Stimulated activated naive CD4-positive, alpha-beta T cell treated with Interleukin-2 at 50 U/mL for 16 hours (primary cell): ENCODE measurements at places on chromosomes 3 and 15.
A peak's percentile ranks its signal among the peaks of the same experiment; 100 is the strongest.

DNA sequence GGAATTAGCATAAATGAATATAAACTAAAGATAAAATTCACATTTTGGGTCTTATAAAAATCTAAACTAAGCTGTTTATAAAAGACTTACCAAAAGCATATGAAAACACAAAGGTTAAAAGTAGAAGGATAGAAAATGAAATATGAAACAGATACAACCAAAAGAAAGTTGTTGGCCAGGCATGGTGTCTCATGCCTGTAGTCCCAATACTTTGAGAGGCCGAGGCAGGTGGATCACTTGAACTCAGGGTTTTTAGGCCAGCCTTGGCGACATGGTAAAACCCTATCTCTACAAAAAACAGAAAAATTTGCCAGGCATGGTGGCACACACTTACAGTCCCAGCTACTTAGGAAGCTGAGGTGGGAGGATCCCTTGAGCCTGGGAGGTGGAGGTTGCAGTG lies 51.0 kb downstream of the CPA3 start:
- no peak for DNase-seq

- no peak for DNase-seq
Observed at GRCh38 chr3:197376020-197376419, 77.6 kb upstream of the DLG1 start.

DNA sequence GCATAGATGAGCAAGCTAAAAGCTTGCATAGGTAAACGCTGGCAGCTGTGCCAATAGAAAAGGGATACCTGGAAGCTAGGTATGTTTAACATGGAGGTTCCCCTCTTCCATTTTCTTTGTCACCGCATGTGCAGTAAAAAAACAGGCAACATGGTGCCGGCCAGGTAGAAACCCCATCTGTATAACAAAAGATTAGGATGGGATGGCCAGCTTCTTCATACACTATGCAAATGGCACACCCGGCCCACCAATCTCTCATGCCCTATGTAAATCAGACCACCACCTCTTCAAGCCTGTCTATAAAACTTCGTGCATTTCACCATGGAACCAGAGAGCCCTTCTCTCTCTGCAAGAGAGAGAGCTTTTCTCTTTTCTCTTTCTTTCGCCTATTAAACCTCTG lies 224.3 kb upstream of the P2RY1 start:
- DNase-seq, result no peak

GRCh38 chr15:40332113-40332781 lies 8.5 kb downstream of the CCDC9B start:
- no peak for DNase-seq

- no peak for DNase-seq
Observed at GRCh38 chr15:40877694-40878093, 3.7 kb upstream of the RHOV start.

GRCh38 chr15:90316139-90316538 lies 35.9 kb upstream of the ZNF774 start:
- DNase-seq, result no peak

- DNase-seq, result no peak
Observed at GRCh38 chr3:20047341-20047779, 7.1 kb downstream of the KAT2B start.

DNA sequence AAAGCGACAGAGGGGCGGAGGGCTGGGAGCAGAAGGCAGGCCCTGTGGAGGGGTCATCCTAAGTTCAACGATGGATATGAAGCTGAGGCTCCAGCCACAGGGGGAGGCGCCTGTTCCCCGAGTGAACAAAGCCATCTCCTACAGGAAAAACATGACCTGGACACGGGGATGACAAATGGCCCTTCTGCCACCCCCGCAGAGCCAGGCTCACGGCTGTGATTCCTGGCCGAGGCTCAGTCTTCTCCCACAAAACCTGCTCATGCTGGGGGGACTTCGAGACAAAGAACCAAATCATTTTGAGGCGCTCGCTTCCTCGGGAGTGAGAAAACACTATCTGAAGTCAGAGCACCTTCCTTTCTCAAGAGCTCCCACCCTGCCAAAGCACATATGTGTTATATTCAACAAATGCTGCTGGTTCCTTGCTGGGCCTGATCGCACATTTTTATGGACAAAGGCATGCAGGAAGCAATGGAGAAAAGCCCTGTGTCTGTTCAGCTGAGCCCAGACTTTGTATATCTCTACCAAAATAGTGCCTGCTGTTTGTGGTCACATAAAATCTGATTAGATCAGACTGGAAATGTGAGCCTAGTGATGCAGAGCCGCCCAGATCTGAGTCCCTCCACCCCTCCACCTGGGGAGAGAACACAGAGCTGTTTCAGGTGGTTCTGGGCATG lies 5.6 kb downstream of the RBP1 start:
- no peak for DNase-seq

DNA sequence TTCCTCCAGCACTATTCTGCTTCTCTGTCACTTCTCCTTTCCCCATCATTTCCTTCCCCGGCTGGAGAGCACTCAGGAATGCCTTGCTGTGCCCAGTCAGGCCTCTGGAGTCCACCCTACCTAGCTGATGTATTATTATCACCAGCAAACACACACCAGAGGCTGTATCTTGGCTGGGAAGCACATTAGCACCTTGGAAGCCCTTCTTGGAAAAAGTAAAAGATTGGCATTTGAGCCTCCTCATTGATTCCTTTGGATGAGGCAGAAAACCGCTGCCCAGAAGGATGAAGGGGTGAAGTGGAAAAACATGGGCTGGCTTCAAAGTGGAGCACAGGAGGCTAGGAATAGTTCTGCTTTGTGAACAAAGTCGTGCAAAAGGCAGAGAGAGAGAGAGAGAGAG lies 244.3 kb downstream of the RPLP1 start:
- DNase-seq, result no peak

DNA sequence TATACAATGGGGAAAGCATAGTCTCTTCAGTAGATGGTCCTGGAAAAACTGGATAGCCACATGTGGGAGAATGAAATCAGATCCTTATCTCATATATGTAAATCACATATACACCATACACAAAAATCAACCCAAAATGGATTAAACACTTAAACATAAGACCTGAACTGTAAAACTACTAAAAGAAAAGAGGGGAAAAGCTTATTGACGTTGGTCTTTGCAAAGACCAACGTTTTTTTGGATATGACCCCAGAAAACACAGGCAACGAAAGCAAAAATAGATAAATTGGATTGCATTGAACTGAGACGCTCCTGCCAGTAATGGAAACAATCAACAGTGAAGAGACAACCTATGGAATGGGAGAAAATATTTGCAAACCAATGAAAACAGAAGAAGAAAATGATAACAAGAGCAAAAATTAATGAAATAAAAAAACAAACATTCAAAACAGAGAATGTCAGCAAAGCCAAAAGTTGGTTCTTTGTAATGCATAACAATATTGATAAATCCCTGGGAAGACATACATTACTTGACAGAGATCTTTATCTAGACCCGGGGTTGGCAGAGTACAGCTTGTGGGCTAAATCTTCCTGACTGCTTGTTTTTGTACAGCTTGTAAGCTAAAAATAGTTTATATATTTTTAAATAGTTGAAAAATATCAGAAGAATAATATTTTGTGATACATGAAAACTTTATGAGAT lies 86.9 kb downstream of the NEO1 start:
- no peak for DNase-seq

DNA sequence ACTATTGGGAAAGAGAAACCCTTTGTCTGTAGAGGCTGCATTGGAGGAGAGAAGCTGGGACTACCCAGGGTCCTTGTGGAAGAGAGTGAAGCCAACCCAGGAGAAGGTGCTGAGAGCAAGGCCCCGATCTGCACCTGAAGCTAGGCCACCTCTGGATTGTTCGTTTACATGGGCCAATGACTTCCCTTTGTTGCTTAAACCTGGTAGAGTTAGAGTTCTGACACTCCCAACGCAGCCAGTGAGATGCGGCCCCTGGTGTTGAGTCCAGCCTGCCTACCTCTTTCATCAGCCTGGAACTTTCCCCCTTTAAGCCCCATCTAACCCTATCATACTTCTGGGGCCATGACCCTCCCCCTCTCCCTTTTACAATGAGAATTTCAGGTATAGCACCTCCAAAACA lies 30.8 kb downstream of the CCDC13 start:
- DNase-seq, result no peak

- no peak for DNase-seq
Observed at GRCh38 chr3:136731274-136731884, 20.8 kb downstream of the STAG1 start.

- DNase-seq, result no peak
Observed at GRCh38 chr15:42798802-42799201, 61.9 kb upstream of the CDAN1 start.

DNA sequence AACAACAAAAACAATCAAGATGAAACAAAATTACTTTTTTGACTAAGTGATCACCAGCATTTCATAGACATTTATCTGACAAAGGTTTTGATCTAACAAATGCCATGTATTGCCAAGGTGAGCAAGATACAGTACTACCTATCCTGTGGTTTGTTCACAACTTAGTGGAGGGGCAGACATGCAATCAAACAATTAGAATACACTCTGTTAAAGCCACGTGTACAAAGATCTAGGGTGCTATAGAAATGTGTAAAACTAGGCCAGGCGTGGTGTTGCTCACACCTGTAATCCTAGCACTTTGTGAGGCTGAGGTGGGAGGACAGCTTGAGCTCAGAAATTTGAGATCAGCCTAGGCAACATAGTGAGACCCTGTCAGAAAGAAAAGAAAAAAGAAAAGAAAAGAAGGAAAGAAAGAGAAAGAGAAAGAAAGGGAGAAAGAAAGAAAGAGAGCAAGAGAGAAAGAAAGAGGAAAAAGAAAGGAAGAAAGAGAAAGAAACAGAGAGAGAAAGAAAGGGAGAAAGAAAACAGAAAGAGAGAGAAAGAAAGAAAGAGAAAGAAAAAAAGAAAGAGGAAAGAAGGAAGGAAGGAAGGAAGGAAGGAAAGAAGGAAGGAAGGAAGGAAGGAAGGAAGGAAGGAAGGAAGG lies 1.4 kb upstream of the TRIM69 start:
- no peak for DNase-seq

GRCh38 chr3:132004571-132004970 lies 30.2 kb downstream of the CPNE4 start:
- no peak for DNase-seq

DNA sequence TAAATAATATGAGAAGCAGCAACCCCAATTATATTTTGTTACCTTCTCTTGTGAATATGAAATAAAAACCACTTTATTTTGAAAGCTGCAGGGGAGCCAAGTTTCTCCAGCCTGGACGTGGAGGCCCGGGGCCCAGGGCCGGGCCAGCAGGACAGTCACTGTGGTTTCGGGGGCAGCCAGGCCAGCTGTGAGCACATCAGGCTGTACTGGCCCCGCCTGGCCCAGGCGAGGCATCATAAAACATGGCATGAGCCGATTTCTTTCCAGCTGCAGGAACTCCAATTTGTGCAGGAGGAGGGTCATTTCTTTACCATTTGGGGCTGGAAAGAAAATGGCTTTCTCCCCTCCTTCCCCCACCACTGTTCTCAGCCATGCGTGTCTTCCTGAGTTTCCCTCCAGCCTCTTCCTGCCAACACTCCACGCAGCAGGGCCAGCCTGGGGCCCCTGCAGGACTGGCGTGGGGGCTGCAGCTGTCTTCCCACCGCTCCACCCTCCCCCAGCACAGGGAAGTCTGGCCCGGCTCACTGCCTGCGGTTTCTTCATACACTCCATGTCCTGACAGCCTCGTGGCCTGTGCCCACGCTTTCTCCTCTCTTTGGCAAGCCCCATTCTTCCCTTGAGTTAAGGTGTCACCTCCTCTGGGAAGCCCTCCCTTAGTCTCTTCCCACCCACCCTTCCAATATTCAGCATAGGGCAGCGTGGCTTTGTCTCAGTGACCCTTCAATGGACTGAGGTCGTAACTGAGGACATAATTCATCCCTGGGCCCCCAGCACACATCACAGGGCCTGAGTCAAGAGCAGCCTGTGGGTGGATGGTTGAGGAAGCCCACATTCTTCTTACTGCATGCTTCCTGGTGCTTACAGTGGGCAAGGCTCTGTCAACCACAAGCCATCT lies 135.8 kb downstream of the CHSY1 start:
- no peak for DNase-seq

GRCh38 chr3:135199137-135199536 lies 404.1 kb downstream of the EPHB1 start:
- DNase-seq, result no peak

DNA sequence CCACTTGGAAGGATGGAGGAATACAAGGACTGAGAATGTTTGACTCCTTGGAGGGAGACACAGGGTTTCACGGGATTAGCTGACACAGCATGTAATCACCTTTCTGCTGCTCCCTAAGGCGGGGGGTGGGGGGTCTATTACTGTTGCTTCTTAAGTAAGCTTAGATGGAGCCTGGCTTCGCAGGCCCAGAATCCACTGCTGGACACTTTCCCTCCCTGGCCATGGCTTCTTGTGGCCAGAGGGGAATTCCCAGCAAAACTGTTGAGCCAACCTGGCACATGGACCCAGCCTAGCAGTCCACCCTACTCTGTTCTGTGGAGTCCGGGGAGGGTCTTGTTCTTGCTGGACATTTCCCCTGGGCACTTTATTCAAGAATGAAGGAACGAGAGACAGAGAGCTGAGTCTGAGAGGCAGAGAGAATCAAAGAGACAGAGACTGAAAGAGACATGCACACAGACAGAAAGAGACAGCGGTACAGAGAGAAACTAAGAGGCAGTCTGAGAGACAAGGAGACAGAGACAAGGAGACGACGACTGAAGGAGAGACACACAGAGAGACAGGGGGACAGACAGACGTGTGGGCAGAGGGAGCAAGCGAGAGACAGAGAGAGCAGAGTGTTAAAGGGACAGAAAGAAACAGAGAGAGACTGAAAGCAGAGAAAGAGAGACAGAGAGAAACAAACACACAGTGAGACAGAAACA lies 55.6 kb upstream of the DLG1 start:
- no peak for DNase-seq

DNA sequence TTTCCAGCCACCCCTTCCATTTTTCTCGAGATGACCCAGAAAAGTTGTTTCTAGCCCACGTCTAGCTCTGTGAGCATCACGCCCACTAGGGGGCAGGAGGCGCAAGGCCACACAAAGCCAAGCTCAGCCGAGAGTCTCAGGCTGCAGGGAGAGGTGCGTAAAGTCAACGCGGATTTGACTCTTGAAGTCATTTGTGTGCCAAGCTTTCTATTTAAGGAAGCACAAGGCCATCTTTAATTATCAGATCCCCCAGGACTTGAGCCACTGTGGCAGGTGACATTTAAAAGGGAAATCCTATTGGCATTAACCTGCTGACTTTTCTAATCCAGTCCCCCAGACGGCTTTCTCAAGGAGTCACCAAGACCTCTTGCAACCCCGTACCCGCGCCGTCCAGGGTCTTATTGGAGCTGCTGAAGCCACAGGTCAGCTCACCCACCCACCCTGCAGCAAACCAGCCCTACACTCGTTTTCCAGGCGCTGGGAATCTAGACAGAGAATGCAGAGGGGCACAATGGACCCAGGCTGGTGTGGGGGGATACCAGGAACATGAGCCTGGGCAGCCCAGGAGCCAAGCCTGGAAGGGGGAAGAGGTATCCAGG lies 62.1 kb downstream of the CAPN7 start:
- peak; percentile 80 for DNase-seq

GRCh38 chr3:113575206-113575605 lies 42.9 kb downstream of the SIDT1 start:
- DNase-seq, result no peak
